ENCODE measurements at places on chromosomes 6 and 20.

- no peak for DNase-seq
These were observed 288.4 kb downstream of the CLIC5 start for GRCh38 chr6:45727228-45727627.

DNA sequence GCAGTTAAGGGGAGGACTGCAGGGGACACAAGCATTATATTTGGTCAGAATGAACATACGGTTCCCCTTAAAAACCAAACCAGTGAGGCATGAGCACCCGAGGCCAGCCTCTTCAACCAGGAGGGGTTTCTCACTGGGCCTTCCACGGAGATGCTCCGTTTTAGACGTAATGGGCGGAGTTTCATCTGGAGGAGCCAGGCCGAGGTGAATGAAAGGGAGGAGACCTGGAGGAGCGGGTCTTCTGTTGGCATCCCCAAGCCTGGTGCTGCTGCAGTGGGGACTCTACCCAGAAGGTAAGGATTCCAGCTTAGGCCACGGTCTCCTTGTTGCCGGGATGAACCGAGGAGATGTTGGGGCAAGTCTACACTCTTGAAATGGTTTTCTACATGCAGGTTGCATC, 47.4 kb downstream of the ADNP start:
- no peak for DNase-seq

DNA sequence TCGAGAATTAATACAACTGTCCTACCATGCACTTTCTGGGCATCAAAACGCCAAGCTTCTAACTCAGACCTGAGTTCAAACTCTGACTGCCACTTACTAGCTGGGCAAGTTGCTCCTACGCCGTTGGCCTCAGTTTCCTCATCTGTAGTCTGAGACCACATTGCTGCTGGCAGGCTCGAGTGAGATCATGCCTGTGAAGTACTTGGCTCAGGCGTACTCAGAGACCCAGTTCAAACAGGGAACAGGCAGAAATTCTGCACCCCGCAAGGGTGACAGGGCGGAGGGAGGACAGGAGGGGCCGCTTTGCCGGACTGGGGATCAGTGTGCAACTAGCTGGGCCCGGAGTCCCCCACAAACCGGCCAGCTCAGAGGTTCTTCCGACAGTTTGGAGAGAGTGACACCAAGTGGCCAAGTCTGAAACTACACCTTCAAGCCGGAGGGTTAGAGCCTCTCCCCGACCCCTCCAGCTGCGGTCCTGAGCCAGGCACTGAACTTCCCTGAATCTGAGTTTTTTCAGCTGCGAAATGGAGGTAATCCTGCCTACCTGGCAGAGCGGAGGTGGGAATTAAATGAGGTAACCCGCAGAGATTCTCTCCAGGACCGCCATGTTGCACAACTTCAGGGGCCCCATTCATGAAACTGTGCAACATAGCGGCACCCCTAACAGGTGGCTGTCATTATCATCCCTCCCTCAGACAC, 46.0 kb upstream of the PTPN1 start:
- DNase-seq, result peak; percentile 64

DNA sequence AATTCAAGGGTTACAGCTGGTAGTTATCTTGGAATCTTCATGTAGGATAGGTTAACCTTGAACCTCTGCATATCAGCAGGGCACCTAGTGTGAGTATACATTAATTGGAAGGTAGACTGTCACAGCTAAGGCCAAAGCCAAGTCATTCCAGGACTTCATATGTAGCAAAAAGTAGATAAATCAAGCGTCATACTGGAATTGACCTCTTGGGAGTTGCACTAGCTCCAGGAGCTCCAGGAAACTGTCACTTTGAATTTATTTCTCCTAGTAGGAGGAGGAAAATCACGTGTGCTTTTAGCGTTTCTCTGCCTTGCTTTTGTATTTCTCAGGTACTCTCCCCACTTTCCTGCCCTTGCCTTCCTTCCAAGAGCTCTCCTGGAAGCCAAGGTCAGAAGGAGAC, 30.3 kb downstream of the RIPOR2 start:
- no peak for DNase-seq

All from SK-N-DZ (cell line).